Activated T-cell treated with anti-CD3 and anti-CD28 coated beads, Interleukin-2, amount 50 U/mL, for 48 hours (primary cell): ENCODE measurements at places on chromosomes 2 and 18.

DNA sequence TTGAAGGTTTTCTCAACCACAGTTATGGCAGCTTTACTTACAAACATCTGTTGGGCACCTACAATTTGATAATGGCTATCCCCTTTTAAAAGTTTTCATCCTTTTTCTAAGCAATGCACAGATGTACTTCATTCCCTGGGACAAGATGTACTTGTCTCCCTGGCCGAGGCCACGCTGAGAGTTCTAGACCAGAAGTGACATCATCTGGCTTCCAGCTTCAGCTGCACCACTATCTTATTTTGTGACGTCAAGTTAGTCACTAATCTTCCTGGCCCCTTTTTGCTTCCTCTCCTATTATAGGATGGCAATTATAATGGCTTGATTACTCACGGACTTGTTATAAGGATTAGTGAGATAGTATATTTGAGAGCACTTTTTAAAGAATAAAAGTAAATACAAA is 386.4 kb downstream of the BCL11A start:
- DNase-seq: no peak

DNA sequence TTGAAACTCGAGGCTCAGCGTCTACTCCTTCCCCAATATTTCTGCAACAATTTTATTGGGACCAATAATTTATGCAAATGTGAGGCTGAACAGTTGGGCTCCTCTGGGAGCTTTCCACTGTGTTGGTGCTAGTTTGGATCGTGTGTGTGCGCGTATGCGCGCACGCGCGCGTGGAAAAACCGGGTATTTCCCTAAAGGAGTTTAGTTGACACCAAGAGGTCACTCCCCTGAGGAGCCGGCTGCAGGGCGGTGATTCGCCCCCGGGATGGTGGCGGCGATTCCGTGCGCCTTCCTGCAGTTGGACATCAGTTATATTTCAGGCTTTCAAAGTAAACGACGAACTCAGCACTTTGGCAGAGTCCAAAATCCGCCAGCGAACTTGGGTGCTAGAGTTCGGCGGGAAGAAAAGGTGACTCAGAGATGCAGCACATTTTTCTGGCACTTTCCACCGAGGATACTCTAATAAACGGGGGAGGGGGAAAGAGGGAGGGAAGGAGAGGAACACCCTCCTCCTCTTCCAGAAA is 186.5 kb upstream of the FANCL start:
- no peak for DNase-seq

GRCh38 chr18:57431002-57431382 is 4.2 kb upstream of the ONECUT2 start:
- no peak for DNase-seq

- no peak for DNase-seq
These were observed 16.6 kb upstream of the PIK3C3 start for GRCh38 chr18:41938445-41938844.

DNA sequence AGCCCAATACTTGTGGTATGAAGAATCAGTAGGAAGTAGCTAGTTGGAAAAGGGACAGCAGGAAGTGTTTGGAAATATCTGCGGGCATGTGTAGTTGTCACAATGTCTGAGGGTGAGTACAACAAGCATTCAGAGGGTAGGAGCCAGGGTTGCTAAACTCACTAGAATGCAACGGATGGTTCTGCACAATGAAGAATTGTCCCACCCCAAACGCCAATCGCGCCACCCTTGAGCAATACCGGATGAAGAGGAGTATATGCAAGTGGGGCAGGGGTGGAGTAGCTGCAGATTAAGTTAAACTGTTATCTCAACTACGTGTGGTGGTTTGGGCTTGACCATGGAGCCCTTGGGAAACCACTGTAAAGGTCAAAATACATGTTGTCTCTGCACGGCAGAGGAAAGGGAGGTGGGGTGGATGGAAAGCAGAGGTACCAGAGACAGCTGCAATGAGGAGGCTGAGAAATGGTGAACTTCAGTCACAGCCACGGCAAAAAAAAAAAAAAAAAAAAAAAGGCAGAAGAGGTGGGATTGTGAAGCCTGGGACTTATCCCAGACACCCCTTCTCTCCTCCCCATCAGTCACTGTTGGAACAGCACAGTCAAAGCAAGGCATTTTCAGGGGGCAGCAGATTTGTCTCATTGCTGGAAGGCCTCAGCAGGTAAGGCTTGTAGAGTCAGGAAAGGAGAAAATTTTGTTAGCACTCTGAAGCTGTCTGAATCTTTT is 5.2 kb downstream of the CCL20 start:
- peak; percentile 29 for DNase-seq

- DNase-seq: no peak
These were observed 497 bp downstream of the PLA2R1 start for GRCh38 chr2:160061944-160062291.

GRCh38 chr2:7018282-7018701 is 101.1 kb downstream of the RNF144A start:
- no peak for DNase-seq

- DNase-seq: no peak
These were observed 197.3 kb downstream of the CELF4 start for GRCh38 chr18:37368110-37368954.

DNA sequence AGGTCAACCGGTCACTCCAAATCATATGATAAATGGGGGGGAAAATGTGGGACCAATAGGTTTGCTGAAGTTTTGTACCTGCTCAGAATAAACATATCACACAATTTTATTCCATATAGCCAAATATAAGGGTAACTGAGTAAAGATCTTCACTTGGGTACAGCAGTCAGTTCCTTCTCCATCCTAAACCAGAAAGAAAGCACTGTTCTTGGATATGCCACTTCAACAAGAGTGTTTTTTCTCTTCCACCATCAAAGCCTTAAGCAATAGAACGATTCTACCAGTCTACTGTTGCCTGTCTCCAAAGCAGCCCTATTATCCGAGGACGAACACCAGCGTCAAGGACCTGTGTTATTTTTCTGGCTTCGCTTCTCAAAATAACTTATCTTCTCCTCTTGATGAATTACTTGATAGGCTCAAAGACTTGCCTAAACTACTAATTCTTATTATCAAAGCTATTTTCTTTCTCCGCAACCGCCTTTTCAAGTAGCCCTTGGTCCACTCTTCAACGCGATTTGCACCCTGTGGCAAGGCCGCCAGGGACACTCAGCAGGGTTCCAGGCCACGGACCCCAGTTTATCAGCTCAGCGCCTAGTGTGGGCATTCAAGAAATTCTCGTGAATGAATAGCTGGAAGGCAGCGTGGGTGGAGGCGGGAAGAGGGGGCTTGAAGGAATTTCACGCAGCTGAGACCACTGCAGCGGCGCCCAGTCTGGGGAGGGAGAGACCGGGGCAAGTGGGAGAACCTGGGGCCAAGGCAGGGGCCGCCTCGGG is 646 bp downstream of the ALS2 start:
- DNase-seq: no peak

GRCh38 chr2:201984800-201985525 is 48.7 kb upstream of the FZD7 start:
- DNase-seq: no peak

GRCh38 chr2:11807156-11808015 is 61.0 kb downstream of the LPIN1 start:
- DNase-seq: no peak

- peak; percentile 6 for DNase-seq
These were observed 196.4 kb upstream of the HDAC4 start for GRCh38 chr2:239597216-239597615.

- no peak for DNase-seq
These were observed 164.8 kb upstream of the ACVR2A start for GRCh38 chr2:147679955-147680531.

DNA sequence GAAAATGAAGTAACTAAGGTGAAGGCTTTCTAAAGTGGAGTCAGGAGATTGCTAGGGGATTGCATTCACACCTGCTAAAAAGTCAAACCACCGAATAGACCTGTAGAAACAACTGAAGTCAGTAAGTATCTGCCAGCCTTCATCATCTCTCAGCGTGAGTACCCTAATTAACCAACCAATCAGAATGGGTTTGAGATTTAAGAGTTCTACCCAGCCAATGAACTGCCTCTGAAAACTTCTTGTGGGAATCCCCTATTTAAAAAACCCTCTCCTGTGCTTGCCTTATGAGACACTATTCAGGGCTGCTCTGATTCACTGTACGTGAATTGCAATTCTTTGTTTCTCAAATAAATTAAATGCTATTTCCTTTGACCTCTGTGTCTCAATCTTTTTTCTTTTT is 3.4 kb upstream of the FAM161A start:
- DNase-seq: no peak
